Activated CD4-positive, alpha-beta T cell treated with anti-CD3 and anti-CD28 coated beads, Interleukin-2, amount 50 U/mL, for 16 hours (primary cell): ENCODE measurements at places on chromosomes 16 and 17.

DNA sequence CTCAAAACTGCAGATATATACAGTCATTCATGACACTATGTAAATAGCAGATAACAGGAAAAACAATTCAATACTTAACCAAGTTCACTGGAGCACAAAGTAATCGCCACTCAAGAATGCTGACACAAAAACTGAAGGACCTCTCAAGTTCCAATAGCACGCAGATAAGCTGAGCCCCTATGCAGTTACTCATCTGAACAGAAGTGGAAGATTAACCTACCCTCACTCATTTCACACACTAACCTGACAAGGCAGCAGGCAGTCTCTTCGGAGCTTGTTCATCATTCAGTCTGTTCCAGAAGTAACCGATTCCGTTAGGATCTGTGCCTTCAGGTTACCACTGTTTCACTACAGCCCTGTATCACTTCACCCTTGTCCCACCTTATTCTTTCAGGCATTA is 6.0 kb downstream of the HELZ start:
- no peak for DNase-seq

GRCh38 chr17:1909985-1910384 is 80.2 kb downstream of the RPA1 start:
- no peak for DNase-seq

DNA sequence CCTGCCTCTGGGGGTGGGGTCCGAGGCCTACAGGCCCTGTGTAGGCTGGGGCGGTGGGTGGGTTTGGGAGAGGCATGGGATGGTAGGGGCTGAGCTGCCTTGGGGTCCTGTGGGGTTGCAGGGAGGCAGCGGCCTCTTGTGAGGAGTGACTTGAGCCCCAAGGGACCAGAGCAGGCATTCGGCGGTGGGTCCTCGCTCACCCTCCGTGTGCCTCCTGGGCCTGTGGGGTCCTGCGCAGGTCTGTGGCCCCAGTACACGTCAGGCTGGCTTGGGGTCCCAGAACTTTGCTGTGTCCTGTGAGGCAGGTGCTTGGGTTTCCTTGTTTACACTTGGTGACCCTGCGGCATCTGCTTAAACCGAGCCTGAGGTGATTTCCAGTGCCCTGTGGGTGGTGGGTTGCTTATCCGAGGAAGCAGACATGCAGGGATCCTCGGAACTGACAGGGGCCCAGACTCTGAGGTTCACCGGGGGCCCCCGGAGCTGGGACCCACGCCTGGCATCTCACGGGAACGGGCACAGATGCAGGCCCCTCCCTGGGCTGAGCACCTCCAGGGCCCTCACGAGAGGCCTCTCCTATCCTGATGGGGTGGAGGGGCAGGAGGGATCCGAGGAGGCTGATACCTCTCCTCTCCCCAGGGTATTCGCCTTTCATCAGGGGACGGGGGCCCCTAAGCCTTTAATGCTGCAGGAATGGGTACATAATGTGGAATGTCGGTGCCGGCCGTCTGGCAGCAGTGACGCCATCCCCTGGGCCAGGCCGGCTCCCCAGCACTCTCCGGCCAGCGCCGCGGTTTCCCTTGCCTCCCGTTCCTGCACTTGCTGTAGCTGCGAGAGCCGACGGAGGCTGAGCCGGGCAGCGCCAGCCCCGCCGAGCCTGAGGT is 7.7 kb downstream of the METRNL start:
- DNase-seq = no peak

- no peak for DNase-seq
These were observed 673.2 kb upstream of the SOX9 start for GRCh38 chr17:71447644-71448043.

- DNase-seq = peak; percentile 71
These were observed 80.1 kb downstream of the SOCS1 start for GRCh38 chr16:11175787-11176341.

GRCh38 chr17:2105663-2106062 is 50.8 kb downstream of the HIC1 start:
- no peak for DNase-seq

DNA sequence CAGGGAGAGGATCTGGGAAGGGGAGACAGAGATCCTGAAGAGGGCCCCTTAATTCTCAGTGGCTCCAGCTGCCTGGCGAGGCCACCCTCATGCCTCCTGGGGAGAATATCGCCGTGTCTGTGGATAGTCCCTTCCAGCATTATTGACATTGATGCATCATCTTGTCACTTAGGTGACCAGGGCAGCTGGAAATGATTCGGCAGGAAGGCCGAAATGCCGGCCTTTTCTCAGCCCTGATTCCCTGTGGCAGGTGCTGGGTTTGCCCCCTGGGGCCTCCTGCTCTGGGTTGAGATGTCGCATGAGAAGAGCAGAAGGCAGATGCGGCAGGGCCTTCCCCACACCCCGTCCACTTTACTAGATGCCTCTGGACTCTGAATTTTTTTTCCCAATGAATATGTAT is 89.5 kb downstream of the RAP1GAP2 start:
- no peak for DNase-seq

DNA sequence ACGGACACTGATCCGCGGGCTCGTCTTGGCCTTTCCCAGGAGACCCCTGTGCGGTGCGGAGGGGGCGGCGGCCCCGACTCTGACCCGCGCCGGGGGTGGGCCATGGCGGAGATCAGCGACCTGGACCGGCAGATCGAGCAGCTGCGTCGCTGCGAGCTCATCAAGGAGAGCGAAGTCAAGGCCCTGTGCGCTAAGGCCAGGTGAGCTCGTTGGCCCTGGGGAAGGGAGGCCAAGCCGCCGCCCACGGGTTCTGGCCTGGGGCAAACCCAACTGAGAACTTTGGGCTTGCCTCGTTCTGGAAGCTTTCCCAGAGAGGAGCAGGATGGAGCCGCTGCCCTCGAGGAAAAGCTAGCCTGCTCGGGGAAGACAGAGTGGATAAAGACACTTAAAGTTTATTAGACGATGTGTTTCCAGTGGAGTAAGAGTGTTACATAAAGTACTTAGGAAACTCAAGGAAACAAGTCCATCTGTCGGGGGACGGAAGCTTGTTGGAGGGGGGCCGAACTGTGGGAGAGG is 540 bp downstream of the PPP4C start:
- DNase-seq = no peak

DNA sequence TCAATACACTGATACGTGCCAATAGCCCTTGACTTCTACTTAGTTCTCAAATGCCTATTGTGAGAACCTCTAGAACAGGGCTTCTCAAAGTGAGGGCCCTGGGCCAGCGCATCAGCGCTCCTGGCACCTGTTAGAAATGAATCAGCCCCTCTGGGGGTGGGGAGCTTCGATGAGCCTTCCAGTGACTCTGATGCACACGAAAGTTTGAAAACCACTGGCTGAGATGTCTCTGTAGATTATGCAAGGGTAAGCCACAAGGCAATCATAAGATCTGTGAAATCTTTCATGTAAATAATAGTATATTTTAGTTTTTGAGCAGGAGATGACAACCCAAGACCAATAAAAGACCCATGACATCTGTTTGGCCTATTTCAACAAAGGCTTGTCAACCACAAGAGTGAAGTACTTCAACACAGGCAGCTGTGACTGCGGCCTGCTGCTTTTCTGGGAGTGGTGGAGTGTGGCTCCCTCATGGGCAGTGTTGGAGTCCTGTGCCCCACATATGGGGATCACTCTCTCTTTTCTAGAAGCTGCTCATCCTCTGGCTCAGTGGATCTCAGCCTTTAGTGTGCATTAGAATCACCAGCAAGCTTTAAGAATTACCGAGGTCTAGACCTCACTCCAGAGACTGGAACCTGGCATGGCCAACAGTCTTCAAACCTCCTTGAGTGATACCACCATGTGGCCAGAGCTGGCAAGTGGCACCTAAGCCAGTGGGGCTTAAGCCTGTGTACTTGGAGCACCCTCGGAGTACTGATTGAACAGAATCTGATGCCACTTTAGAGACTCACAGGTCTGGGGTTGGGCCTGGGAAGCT is 5.8 kb downstream of the MTHFSD start:
- DNase-seq = peak; percentile 63

DNA sequence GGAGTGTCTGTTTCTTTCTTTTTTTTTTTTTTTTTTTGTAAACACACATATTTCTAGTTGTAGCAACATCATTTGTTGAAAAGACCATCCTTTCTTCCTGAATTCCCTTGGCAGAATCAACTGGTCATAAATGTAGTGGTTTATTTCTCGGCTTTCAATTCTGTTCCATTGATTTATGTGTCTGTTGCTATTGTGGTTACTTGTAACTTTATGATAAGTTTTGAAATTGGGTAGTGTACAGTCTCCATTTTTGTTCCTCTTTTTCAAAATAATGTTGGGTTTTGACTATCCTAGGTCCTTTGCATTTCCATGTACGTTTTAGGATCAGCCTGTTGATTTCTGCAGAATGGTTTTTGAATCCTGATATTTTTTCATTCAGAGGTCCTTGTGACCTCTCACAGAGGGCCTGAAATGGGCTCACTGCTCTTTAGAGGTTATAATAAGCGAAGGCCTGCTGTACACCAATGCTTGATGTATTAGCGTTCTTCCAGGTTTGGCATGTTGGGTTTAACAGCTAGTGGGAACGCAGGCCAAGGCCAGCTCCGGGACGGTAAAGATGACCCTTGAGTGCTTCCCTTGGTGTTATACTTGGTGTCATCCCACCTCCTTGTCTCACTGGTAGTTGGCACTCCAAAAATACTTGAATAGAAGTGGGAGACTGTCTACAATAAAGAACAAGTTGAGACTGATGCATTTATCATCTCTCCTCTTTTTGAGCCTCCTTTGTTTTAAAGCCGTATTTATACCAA is 43.8 kb downstream of the ZNRF1 start:
- DNase-seq = no peak

DNA sequence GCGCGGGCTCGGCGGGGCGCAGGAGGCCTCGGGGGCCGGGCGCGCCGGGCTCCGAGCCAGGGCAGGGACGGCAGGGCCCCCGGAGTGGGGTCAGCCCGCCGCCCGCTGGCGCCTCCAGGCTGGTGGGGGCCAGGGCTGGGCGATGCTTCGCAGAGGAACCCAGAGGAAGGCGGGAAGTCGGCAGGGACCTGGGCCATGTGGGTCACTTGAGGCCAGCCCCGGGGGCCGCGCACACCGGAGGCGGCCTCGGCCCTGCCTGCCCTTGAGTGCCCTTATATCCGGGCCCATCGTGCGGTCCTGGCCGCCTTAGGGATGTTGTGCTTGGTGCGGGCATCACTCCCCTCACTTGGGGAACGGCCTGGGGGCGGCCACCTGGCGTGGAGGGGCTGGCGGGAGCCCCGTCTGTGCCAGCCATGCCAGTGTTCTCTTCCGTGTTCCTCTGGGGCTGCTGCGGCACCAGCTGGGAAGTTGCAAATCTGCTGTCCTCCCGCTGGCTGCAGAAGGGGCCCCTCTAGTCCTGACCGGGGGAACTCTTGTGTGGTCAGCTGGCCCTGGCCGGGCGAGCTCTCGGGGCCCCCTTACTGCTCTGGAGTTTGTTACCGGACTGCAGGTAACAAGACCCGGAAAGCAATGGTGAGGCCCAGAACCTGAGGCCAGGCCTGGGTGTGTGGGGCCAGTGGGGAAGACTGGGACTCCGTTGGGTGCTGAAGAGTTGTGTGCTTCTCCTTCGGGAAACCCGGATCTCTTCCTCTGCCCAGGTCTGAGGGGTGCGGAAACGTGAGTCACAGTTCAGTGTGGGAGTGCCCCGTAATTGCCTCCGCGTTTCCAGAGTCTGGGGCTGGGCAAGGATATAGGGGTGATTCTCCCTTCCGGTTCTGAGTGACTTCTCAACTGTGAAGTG is 849 bp downstream of the CAPN15 start:
- peak; percentile 60 for DNase-seq

DNA sequence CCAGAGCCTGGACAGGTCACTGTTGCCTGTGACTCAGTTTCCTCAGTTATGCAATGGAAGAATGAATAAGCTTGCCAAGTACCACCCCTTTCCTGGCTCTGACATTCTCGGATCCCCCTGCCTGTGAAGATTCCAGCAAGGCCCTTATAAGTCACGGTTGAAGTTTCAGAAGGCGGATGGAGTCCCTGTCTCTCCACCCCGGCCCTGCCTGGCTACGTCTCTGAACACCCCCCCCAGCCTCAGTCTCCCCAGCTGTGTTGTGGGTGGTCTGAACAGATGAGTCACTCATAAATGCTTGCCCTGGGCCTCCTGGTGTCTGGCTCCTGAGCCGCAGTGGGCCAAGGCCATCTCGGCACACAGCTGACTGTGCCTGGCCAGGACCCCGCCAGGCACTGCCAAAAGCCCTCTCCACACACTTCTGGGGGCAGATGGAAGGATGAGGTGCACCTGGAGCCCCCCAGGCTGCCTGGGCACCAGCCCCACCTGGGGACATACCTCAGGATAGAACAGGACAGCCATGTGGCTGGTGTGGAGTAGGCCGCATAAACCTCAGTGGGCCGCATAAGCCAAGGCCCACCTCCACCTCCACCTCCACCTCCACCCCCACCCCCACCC is 15.4 kb downstream of the VASN start:
- no peak for DNase-seq

- no peak for DNase-seq
These were observed 17.1 kb upstream of the CLEC18A start for GRCh38 chr16:69934044-69934443.

- DNase-seq = no peak
These were observed 12.4 kb upstream of the SPOP start for GRCh38 chr17:49690256-49690655.

GRCh38 chr16:4505356-4506147 is 29.4 kb downstream of the HMOX2 start:
- peak; percentile 82 for DNase-seq

GRCh38 chr16:84119368-84119767 is 2.6 kb upstream of the MBTPS1 start:
- no peak for DNase-seq

DNA sequence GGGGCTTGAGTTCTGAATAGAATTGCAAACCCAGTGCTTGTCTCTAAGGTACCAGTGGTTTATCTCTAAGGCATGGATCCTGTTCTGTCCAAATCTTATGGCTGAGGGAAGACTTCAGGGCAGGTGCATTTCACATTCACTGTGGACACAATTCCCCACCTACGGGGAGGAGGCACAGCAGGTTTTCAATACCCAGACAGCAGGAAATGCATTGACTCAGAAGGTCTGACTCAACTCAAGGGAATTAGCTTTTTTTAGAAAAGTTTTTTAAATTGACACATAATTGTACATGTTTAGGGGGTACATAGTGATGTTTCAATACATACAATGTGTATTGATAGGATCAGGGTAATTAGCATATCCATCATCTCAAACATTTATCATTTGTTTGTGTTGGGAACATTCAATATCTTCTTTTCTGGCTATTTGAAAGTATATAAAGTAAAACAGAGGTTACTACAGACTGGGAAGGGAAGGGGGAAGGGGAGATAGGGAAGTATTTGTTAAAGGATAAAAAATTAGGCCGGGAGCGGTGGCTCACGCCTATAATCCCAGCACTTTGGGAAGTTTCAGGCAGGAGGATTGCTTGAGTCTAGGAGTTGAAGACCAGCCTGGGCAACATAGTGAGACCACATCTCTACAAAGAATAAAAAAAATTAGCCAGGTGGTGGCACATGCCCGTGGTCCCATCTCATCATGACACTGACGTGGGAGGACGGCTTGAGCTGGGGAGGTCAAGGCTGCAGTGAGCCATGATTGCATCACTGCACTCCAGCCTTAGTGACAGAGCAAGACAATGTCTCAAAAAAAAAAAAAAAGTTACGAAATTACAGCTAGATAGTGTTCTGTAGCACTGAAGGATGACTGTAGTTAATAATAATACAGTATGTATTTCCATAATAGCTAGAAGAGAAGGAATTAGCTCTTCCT is 54.9 kb downstream of the RGS9 start:
- peak; percentile 36 for DNase-seq

GRCh38 chr16:89727406-89728120 is 6.2 kb downstream of the ZNF276 start:
- DNase-seq = no peak
